ENCODE measurements at places on chromosomes 7 and 10.
A peak's percentile ranks its signal among the peaks of the same experiment; 100 is the strongest.

- DNase-seq = no peak
These were observed 83.8 kb upstream of the MACROH2A2 start for GRCh38 chr10:69968830-69969229.

GRCh38 chr7:140972876-140973829 is 41.6 kb downstream of the MRPS33 start:
- DNase-seq = no peak

- no peak for DNase-seq
These were observed 87.0 kb downstream of the SUGCT start for GRCh38 chr7:40221836-40222235.

GRCh38 chr10:34181553-34182300 is 633.4 kb downstream of the PARD3 start:
- no peak for DNase-seq

DNA sequence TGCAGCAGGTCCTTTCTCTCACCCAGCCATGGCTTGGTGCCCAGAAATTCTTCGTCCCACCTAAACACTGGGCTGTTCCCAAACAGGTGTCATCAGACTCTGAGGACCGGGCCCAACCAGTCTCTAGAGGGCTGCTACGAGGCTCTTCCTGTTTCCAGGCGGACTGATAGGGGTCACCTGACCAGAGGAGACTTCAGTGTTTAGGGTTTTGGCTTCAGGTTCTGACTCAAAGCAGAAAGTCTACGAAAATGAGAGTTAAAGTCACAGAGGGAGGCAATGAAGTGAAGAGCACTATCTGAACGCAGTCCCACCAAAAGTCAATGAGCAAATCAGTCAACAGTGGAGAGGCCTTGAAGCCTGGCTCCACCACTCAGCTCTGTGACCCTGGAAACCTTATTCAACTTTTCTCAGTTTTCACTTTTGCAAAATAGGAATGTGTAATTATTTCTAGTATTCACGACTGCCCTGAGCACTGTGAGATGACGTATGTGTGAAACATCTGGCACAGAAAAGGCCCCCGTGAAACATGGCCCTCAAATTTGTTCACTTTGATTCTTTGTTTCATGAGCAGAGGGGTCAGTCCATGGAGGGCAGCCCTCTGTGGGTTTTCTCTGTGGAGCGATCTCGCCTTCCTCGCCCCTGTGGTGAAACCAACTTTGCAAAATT is 189.9 kb upstream of the PDE1C start:
- no peak for DNase-seq

DNA sequence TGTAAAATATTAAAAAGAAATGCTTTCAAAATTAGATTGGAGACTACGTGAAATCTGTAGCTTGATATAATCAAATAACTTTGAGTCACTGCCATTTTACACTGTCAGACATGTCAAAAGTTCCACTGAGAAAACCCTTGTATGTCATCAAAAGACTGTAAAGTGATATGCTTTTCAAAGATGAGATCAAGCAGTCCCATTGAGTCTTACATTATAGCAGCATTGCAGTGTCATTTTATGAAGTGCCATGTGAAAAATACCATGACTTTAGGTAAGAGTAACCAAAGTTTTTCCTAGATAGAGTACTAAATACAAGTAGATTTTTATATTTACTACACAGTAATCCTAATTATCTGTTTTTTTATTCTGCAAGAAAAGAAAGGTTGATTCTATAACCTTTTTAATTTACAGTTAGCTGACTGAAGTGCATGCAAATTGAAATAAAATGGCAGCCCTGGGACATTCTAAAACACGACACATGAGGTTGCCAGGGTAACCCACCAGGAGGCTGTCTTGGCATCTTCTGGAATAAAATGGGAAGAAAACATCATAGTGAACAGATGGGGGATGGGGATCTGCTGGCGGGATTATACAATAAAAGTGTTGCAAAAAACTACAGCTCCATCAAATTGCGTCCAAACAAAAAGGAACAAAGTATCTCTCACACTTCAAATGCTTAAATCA is 91.3 kb upstream of the TMEM106B start:
- DNase-seq = no peak

- DNase-seq = no peak
These were observed 59.3 kb downstream of the BMPER start for GRCh38 chr7:33964417-33965182.

DNA sequence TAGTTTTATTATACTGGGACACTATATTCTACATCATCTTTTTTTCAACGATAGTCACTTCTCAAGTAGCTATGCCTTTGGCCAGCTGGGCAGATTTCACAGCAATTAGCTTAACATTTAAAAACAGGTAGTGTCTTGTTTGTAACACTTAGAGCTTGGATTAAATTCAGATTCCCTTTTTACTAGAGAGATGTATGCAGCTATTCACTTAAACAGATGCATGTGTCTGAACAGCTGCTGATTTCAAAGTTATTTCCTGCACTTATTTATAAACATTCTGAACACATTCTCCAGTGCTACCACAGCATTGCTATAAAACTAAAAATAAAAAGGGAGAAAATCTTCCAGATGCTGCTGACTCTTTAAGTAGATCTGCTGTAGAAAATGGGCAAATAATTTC is 637.2 kb downstream of the POM121L12 start:
- no peak for DNase-seq

GRCh38 chr10:79348640-79348988 is 1.3 kb downstream of the PPIF start:
- DNase-seq = no peak

- no peak for DNase-seq
These were observed 11.7 kb upstream of the CALML3 start for GRCh38 chr10:5512881-5513612.

GRCh38 chr7:132035517-132036362 is 479.3 kb upstream of the PODXL start:
- DNase-seq = no peak

- no peak for DNase-seq
These were observed 24.4 kb downstream of the ETV1 start for GRCh38 chr7:13965077-13965476.

DNA sequence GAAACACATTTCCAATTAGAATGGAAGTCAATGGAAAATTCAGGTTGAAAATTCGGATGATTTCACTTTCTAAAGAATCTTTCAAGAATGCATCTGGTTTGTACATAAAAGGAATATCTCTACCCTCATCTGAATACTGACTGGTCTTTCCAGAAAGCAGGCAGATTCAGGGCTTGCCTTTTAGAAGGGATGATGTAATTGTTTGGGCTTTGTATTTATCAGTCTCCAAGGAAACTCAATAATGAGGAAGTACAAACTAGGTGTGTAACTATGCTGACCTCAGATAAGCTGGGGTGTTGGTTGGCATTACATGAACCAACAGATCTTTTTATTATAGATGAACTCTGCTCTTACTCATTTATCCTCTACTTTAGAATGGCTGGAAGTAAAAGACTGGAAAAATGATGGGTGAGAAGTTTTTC is 24.1 kb downstream of the PDLIM1 start:
- peak; percentile 16 for DNase-seq

- no peak for DNase-seq
These were observed 195.2 kb upstream of the C7orf33 start for GRCh38 chr7:148395352-148395811.

GRCh38 chr10:21521751-21522533 is 3.5 kb downstream of the SKIDA1 start:
- DNase-seq = no peak

- no peak for DNase-seq
These were observed 513.6 kb upstream of the FOXK1 start for GRCh38 chr7:4168541-4168940.

DNA sequence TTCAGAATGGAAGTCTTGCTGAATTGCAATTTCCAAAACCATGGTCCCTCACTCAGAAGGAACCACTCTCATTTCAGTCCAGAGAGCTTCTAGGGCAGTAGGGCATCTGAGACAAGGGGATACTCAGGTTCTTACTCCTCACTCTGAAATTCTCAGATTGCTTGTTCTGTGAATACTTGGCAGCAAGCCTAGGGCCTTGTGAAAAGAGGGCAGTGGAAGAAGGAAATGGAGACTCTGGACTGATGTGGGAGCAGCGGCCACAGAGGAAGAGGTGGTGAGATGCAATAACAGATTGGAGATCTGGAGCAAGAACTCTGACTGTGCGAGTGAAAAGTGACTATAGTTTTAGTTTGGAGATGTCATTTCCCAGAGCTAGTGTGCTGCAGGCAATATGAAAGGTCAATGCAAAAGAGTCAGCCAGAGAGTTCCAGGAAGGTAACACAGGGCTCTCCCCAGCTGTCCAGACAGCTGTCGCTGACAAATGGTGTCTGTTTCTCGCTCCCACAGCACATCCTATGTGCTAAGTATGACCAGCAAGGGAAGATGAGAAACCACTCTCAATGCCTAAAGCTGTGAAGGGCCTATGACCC is 291.6 kb upstream of the KIAA1217 start:
- DNase-seq = no peak

GRCh38 chr7:152451356-152451755 is 15.6 kb upstream of the KMT2C start:
- no peak for DNase-seq

GRCh38 chr7:80826520-80827238 is 92.2 kb downstream of the SEMA3C start:
- no peak for DNase-seq

DNA sequence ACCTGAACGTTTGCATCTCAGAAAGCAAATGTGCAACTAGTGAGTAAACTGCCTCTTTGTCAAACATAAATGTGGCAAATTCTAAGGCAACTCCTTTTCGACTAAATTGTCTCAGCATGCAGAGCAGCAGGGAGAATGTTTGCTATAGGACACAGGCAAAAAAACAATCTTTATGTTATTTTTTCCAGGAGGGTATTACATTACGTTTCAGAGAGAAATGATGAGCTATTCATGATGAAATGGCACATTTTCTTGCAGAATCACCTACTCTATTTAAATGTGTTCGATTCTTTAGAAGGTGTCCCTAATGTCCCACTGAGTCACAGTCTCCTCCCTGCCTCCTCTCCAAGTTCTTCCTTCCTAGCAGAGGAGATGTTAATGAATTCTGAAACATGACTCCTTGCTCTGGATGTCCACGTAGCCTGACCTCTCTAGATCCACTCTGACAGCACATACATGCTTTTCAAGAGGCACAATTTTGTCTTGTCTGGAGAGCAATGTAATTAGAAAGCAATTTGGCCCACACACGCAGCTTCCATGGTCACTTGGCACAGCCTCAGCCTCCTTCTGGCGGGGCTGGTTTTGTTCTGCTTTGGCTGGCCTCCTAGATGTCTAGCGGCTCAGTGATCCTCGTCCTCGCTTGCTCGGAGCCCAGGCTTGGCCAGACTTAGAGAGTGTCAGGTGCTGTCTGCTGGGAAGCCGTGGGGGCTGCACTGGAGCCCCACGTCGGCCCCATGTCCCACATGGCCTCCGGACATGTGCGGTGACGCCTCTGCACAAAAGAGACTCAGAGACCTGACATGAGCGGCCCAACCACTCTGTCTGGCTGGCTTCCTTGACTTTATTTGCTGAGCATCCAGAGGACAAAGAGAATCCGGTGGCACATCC is 125.7 kb upstream of the ZNF438 start:
- no peak for DNase-seq

DNA sequence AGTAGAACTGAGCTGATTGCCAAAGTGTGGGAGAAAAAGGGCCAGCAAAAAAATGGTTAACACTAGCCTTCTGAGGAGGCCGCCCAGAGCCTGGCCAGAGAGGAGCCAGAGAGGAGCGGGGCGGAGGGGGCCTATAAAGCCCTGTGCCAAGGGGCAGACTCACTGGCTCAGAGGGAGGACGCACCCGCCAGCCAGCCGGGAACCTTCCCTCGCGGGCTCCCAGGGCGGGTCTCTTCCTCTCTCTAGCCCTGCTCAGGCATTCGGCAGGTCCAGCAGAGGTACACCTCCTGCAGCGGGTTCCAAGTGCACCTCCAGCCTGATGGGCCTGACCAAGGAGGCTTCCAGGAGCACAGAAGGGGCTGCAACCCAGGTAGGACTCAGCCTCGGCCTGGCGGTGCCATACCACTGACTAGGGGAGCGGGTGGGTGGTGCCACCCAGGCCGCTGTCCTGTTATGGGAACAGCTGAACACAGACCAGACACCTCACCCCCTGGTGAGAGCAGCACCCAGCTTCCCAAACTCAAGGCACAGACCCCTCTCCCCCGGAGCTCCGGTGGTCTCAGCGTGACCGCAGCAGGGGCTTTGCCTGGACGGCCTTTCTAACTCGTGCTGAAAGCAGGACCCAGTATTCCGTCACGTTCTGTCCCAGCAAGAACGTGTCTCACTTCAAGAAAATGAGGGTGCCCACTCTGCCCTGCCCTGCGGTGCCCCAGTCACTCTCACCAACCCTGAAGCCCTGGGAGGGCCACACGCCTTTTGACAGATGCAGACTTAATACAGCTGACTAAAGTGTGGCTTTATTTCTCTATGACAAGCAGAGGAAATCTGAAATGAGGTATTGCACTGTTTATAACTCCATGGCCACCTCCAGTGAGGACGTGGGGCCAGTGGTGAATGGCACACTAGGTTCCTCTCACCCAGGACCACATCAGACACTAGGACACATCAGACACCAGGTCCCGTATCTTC is at the start of gene GPER1:
TSS of gene GPER1 (plus strand) at position 162 of the 969 bp plus-strand sequence. CDS start 3,616 bp downstream, outside the sequence.
- DNase-seq = no peak

- no peak for DNase-seq
These were observed 202.5 kb upstream of the GPR26 start for GRCh38 chr10:123463698-123464097.

DNA sequence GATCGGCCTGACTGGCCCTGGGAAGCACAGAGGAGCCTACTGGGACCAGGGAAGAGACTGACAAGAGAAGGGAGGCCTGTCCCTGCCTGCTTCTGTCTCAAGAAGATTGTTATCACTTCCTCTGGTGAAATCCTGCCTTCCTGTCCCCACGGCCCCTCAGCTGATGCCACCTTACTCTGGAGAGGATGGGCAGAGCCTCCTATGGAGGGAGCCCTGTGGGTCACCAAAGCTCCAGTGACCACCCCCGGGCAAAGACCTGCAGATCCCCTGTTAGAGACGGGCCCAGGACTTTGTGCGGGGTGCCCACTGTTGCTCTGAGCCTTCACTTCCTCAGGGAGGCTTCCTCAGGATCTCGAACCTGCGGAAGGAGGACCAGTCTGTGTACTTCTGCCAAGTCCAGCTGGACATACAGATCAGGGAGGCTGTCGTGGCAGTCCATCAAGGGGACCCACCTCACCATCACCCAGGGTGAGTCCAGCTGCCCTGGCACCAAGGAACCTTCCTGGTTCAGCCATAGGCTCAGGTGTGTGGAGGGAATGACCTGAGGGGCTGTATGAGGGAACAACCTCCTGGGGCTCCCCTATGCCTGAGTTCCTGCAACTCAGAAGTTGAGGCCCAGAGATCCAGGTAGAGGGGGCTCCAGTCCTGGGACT is 1.4 kb upstream of the PILRB start:
- DNase-seq = no peak

- DNase-seq = no peak
These were observed 242.8 kb downstream of the MGMT start for GRCh38 chr10:129709627-129710509.

DNA sequence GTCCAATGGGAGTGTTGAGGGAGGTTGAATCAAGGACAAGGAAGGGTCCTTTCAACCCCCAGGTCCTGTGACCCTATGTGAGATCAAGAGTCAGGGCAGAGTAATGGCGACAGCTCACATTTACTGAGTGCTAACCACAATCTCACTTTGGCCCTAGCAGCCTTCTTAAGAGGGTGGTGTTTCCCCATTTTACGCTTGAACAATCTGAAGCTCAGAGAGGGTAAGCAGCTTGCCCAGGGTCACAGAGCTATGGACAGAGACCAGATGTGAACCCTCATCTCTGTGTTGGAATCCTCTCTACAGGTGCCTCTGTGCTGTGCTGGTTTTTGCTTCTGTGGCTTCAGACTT is 102.0 kb downstream of the GRK5 start:
- DNase-seq = no peak
